ENCODE measurements at places on chromosomes 13 and 19.
A peak's percentile ranks its signal among the peaks of the same experiment; 100 is the strongest.

DNA sequence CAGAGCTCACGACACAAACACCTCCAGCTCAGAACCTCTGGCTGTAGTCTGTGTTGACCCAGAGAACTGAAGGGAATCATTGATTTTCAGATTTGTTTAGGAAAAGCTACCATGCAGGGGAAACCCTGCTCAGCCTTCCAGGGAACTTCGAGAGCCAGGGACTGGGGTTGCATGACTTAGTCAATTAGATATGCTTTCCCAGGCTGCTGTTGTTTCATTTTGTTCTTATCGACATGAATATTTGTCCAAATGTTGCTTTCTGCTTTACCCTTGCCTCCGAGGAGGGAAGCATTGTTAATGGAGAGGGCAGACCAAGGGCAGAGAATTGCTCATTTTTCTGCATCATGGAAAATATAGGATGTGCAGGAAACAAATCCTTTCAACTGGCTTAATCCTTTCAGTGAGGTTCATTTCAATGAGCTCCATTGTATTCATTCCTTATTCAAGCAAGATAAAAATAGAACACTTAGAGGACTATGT lies 82.5 kb downstream of the KLF5 start:
- peak overlapping the region; percentile 26 for H3K27ac ChIP-seq
- H3K27me3 ChIP-seq = no peaks in the 10 kb centered on the region
- no peak overlapping the region for H3K4me3 ChIP-seq
- peak; percentile 5 for DNase-seq
- no peaks in the 10 kb centered on the region for H3K36me3 ChIP-seq

DNA sequence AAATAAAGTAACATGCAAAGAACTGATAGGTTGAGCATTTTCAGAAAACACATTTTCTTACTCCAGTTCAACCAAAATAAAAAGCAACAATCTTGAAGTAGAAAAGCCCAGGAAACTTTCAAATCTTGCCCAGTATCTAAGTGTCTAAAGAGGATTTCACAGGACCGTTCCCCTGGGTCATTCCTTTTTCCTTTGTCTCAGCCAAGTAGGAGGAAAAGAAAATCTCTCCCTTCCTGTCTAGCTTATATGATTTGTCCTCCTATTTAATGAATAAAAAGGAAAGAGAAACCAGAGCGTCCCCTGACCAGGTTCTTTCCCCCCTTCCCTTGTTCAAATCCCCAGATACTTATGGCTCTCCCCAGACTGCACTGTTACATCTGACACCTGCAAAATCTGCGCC lies 248.0 kb downstream of the KCTD12 start:
- no peaks in the 10 kb centered on the region for H3K27me3 ChIP-seq
- no peak overlapping the region for H3K4me3 ChIP-seq
- H3K4me1 ChIP-seq = no peaks in the 10 kb centered on the region
- DNase-seq = no peak
- H3K27ac ChIP-seq = no peak overlapping the region
- H3K36me3 ChIP-seq = no peaks in the 10 kb centered on the region

GRCh38 chr19:30332445-30333234 lies 39.5 kb upstream of the ZNF536 start:
- no peaks in the 10 kb centered on the region for H3K4me1 ChIP-seq
- H3K27me3 ChIP-seq = no peaks in the 10 kb centered on the region
- no peaks in the 10 kb centered on the region for H3K36me3 ChIP-seq

DNA sequence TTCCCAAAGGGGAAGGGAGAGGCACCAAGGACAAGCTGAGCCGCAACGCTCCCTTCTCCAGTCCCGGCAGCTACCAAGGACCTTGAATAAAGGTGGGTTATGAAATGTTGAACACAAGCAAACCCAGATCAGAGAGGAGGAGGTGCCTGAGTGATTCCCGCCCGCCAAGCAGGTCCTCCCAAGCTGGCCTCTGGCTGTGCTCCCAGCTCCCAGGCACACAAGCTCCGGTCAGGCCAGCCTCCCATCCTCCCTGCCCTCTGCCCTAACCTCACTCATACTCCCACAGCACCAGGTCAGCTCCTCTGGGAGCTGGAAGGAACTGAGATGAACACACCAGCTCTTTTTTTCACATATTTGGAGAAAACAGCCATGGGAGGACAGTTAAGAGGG lies 3.7 kb downstream of the NAPA start:
- H3K27ac ChIP-seq = peak overlapping the region; percentile 82
- H3K36me3 ChIP-seq = no peaks in the 10 kb centered on the region
- DNase-seq = peak; percentile 55
- no peaks in the 10 kb centered on the region for H3K27me3 ChIP-seq
- H3K4me1 ChIP-seq = peaks cover 78% of the 10 kb centered on the region
- no peak overlapping the region for H3K4me3 ChIP-seq

GRCh38 chr19:3788996-3789778 lies 3.0 kb upstream of the MATK start:
- no peaks in the 10 kb centered on the region for H3K27me3 ChIP-seq
- no peak overlapping the region for H3K27ac ChIP-seq
- DNase-seq = no peak
- H3K4me1 ChIP-seq = peaks cover 5% of the 10 kb centered on the region

DNA sequence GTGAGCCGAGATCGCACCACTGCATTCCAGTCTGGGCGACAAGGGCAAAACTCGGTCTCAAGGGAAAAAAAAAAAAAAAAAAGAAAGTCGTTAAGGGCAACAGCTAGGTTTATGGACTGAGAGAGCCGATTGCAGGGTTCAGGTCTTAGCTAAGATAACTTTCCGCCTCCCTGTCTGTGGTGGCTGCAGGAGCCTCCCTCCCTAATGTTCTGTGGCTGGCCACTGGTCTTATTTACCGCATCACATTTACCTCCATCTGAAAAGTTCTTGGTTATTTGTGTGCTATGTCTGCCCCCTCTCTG lies 722 bp upstream of the CRTC1 start:
- peak overlapping the region; percentile 80 for H3K27ac ChIP-seq
- H3K4me3 ChIP-seq = no peak overlapping the region
- H3K27me3 ChIP-seq = no peaks in the 10 kb centered on the region
- H3K4me1 ChIP-seq = peaks cover 17% of the 10 kb centered on the region
- no peak for DNase-seq

DNA sequence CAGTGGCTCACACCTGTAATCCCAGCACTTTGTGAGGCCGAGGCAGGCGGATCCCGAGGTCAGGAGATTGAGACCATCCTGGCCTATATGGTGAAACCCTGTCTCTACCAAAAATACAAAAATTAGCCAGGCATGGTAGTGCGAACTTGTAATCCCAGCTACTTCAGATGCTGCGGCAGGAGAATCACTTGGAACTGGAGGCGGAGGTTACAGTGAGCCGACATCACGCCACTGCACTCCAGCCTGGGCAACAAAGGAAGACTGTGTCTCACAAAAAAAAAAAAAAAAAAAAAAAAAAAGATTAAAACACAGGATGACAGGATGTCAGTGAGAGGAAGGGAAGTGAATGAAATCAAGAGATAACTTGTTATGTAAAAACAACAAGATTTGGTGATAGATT lies 1158.5 kb downstream of the PCDH9 start:
- no peak overlapping the region for H3K27ac ChIP-seq
- H3K4me3 ChIP-seq = no peak overlapping the region
- no peaks in the 10 kb centered on the region for H3K4me1 ChIP-seq
- no peaks in the 10 kb centered on the region for H3K27me3 ChIP-seq

DNA sequence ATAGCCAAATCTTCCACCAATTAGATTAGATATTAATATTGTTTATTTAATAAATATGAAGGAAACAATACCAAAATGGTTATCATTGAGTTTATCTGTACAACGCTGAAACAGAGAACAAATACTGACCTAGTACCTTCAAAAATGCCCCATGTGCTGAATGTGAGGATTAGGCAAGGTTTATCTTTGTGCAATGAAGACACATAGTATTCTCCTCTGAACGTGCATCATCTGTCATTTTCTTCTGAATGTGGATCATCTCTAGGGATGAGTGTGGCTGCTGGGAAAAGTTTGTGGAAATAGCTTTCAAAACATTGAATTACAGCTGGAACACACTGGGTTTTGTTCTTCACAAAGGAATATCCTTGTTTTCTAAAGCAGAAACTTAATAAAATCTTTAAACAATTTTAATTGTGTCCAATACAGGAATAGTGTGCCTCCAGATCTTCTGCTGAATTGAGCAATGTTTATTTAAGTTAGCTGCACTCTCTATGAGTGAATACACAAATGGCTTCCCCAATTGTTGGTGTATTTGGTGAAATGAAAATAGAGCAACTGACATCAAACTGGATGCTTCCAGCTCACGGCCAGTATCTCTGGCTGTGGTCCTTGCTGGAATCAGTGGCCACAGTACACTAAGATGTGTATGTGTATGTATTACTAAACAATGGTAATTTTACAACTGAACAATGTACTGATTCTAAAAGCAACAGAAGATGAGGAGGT lies 6.7 kb downstream of the COL4A1 start:
- H3K36me3 ChIP-seq = no peaks in the 10 kb centered on the region
- H3K4me1 ChIP-seq = peaks cover 30% of the 10 kb centered on the region
- no peaks in the 10 kb centered on the region for H3K27me3 ChIP-seq
- H3K4me3 ChIP-seq = no peak overlapping the region

- no peaks in the 10 kb centered on the region for H3K36me3 ChIP-seq
- H3K27ac ChIP-seq = no peak overlapping the region
- no peak for DNase-seq
- no peak overlapping the region for H3K4me3 ChIP-seq
Observed at GRCh38 chr19:19943848-19944582, 43.3 kb downstream of the ZNF93 start.

DNA sequence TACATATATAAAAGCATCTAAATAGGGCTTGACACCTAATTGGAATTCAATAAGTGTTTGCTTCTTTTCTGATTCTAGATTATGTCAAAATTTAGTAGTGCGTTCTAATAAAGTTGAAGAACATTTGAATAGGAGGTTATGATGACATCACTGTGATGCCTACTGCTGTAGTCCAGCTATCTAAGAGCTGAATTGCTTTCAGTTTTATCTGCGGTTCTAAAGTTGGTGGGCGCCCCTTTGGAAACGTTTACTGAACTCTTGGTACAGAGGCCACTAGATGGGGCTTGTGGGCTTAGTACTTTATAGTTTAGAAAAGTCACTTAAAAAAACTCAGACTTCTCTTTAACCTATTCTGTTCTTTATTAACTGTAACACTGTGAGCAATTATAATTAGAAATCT lies 776.9 kb downstream of the GPC5 start:
- no peaks in the 10 kb centered on the region for H3K36me3 ChIP-seq
- no peak for DNase-seq
- no peak overlapping the region for H3K4me3 ChIP-seq
- no peaks in the 10 kb centered on the region for H3K4me1 ChIP-seq
- H3K27me3 ChIP-seq = no peaks in the 10 kb centered on the region

DNA sequence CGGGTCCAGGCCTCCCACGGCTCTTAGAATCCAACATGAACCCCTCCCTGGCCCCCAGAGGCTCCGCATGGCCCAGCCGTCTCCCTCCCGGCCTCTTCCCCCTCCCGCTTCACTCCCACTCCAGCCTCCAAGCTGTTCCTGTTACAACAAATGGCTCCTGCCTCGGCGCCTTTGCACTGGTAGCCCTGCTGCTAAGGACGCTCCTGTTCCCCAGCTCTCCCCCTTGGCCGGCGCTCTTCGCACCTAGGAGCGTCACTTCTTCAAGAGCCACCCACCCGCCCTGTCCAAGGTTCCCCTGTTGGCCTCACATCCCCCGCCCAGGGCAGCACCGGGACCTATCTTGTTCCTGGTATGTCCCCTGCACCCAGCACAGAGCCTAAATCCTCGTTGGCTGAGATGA lies 9.4 kb downstream of the CCDC124 start:
- H3K36me3 ChIP-seq = no peaks in the 10 kb centered on the region

Measured in body of pancreas (tissue), 4 donors.